ENCODE measurements at places on chromosomes 2 and 18. TPM values are rescaled to one million over a fixed set of nuclear protein-coding genes. Genes with fewer than 3 reads are reported as not detected.

The STPG4 gene
- total RNA-seq: not detected

The TWIST2 gene
- total RNA-seq: 4.6 TPM

The CD8B gene
- 0.68 TPM for total RNA-seq

The SLC4A3 gene
- total RNA-seq: 445 TPM

The ARHGAP28 gene
- 6.1 TPM for total RNA-seq

The GAREM2 gene
- total RNA-seq: 4.5 TPM

The GBX2 gene
- not detected for total RNA-seq

The SERPINB7 gene
- total RNA-seq: not detected

The RNF152 gene
- total RNA-seq: 13.5 TPM

The PROKR1 gene
- not detected for total RNA-seq

The AMER3 gene
- total RNA-seq: not detected

The UGT1A5 gene
- total RNA-seq: not detected

The FBXO15 gene
- 1.1 TPM for total RNA-seq

The IL1A gene
- total RNA-seq: not detected

The LIPG gene
- total RNA-seq: 0.26 TPM

The DES gene
- total RNA-seq: 10,932 TPM

The MYO3B gene
- not detected for total RNA-seq

The SNRNP200 gene
- 63.8 TPM for total RNA-seq

The ELOA2 gene
- total RNA-seq: not detected

The DSC2 gene
- 24.5 TPM for total RNA-seq

The ALKAL2 gene
- total RNA-seq: 0.20 TPM

The MIB1 gene
- total RNA-seq: 23.2 TPM

The CPO gene
- total RNA-seq: not detected

The G6PC2 gene
- not detected for total RNA-seq

The TMEM198 gene
- 3.2 TPM for total RNA-seq

The GKN1 gene
- total RNA-seq: not detected

The ZNF396 gene
- 1.5 TPM for total RNA-seq

The DUSP19 gene
- total RNA-seq: 12.2 TPM

The IL18RAP gene
- total RNA-seq: 0.23 TPM

The PROC gene
- total RNA-seq: not detected

The KATNAL2 gene
- 6.0 TPM for total RNA-seq
